Non-pigmented ciliary epithelial cell (primary cell): ENCODE measurements at places on chromosomes 3 and 15.

- DNase-seq: no peak
Observed at GRCh38 chr3:134869153-134869726, 74.2 kb downstream of the EPHB1 start.

- DNase-seq: no peak
Observed at GRCh38 chr3:177190756-177191681, 6.3 kb downstream of the TBL1XR1 start.

DNA sequence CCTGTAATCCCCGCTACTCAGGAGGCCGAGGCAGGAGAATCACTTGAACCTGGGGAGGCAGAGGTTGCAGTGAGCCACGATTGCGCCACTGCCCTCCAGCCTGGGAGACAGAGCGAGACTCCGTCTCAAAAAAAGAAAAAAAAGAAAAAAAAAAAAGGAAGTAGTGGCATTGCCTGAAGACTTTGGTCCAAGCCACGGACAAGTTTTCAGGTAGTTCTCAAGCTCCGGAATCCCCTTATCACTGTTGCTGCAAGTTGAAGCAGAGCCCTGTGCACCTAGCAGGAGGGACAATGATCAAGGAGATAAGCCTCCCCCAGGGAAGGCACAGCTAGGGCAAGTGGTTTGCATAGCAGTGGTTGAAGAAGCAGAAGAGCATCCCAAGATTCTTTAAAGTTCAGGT is 97.6 kb downstream of the MEX3B start:
- no peak for DNase-seq

DNA sequence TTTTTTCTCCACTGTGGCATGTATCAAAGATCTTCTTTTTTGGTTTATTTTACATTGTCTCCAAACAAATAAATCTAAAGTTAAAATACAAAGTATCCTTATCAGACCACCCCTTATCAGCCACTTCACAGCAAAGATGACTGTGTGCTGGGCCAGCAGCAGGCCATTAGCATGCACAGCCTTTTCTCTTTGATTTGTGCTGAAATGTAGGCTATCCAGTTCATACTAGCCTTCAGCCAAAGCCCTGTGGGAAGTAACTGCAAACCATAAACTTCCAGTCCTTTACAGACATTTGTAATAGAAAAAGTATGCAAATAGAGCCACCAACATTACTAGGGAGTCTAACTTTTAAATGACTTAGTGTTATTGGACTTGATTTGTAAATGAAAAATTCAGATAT is 816.3 kb downstream of the FHIT start:
- no peak for DNase-seq

GRCh38 chr3:142976621-142977398 is 13.3 kb upstream of the PAQR9 start:
- DNase-seq: peak; percentile 89
